ENCODE measurements at places on chromosomes 5 and 9. TPM values are rescaled to one million over a fixed set of nuclear protein-coding genes. Genes with fewer than 3 reads are reported as not detected.

DNA sequence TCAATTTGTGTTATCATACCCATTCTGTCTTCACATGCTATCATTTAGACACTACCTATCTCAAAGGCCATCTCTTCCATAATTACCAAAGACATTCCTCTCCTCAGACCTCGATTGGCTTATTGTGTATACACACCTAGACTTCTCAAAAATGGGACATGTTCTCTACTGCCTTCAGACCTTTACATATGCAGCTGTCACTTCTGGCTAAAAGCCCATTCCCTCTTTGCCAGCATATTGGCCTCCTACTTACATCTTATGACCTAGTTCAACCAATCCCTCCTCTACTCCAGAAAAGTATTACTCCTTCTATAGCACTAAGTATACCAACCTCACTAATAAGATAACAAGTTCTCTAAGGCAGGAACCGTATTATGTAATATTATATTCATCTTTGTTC lies 84.4 kb downstream of the RAPGEF6 start:
- no peaks in the 10 kb centered on the region for H3K4me1 ChIP-seq
- H3K4me3 ChIP-seq: no peak overlapping the region
- H3K27me3 ChIP-seq: no peaks in the 10 kb centered on the region
- H3K36me3 ChIP-seq: no peaks in the 10 kb centered on the region
- DNase-seq: no peak

DNA sequence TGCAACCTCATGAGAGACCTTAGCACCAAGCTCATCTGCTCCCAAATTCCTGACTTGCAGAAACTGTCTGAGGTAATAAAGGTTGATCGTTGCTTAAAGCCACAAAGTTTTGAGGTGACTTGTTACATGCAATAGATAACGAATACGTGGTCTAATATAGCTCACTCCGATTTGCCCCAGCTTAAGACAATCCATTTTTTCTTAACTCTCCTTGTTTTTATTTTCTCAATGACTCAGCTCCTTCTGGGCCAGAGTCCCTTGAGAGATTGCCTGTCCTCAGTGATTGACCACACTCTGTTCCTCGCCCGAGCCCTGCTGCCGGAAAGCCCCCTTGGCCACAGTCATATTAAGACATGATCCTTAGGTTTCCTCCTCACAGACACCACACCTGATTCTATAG lies 63.7 kb upstream of the FANCC start:
- H3K27me3 ChIP-seq: no peaks in the 10 kb centered on the region
- H3K27ac ChIP-seq: no peak overlapping the region
- DNase-seq: no peak
- no peaks in the 10 kb centered on the region for H3K36me3 ChIP-seq

- no peak overlapping the region for H3K27ac ChIP-seq
- H3K36me3 ChIP-seq: no peaks in the 10 kb centered on the region
- no peak overlapping the region for H3K4me3 ChIP-seq
These were observed 37.8 kb downstream of the RABGAP1 start for GRCh38 chr9:122978601-122979000.

DNA sequence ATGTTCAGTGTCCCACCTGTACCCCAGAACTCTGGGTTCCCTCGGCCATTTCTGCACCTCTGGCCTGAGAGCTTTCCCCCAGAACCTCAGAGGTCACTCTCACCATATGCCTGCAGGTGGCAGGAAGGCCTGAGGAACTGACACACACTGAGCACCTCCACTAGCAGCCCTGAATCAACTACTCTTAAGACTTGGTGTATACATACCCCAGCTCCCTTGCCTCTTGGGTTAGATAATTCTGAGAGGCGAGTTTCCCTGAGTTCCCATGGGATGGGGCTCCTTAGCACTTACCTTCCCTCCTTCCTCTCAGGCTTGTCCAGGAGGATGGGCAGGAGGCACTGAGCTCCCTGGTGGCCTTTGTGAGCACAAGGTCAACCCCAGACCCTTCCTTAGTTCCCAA lies 86.1 kb downstream of the HSD17B3 start:
- H3K27ac ChIP-seq: no peak overlapping the region
- no peaks in the 10 kb centered on the region for H3K27me3 ChIP-seq
- peaks cover 27% of the 10 kb centered on the region for H3K4me1 ChIP-seq
- H3K4me3 ChIP-seq: no peak overlapping the region
- DNase-seq: no peak

DNA sequence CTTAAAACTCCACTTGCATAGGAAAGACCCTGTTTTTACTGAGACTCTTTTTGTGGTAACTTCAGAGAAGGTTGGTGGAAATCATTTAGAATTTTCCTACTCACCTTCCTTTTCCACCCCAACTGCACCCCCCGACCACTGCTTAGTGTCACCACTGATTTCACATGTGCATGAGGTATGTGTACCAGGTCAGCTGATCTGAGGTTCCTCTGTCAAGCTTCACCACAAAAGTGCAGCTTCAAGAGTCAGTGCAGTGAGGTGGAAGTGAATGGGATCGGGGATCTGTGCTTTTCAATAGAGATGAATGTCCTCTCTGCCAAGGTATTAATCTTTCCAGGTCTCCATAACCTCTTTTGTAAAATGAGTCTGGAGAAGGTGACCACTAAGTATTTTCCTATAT lies 260.5 kb upstream of the WWC1 start:
- no peak overlapping the region for H3K27ac ChIP-seq
- no peak overlapping the region for H3K4me3 ChIP-seq
- no peaks in the 10 kb centered on the region for H3K36me3 ChIP-seq

DNA sequence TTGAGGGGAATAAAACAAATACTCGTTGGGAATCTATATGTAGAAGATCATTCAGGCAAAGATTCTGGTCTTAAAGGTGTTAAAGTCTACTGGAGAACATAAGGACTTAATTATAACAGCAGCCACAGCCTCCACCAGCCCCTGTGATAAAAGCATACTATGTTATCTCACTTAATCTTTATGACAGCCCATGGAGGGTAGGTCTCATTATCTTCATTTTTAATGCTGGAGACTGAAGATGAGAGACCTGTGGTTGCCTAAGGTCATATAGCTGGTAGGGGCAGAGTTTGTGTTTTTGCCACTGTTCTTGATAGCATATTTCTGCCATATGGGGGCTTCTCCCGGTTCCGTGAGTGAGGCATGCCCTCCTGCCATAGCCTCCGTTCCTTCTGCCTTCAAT lies 88.7 kb downstream of the TRIO start:
- no peaks in the 10 kb centered on the region for H3K36me3 ChIP-seq
- H3K27me3 ChIP-seq: no peaks in the 10 kb centered on the region
- no peak for DNase-seq
- H3K4me3 ChIP-seq: no peak overlapping the region
- no peak overlapping the region for H3K27ac ChIP-seq

GRCh38 chr9:134575901-134576176 lies 65.8 kb upstream of the COL5A1 start:
- peaks cover 7% of the 10 kb centered on the region for H3K27me3 ChIP-seq
- no peak overlapping the region for H3K4me3 ChIP-seq
- H3K27ac ChIP-seq: no peak overlapping the region
- no peaks in the 10 kb centered on the region for H3K36me3 ChIP-seq
- DNase-seq: no peak
- H3K4me1 ChIP-seq: no peaks in the 10 kb centered on the region

DNA sequence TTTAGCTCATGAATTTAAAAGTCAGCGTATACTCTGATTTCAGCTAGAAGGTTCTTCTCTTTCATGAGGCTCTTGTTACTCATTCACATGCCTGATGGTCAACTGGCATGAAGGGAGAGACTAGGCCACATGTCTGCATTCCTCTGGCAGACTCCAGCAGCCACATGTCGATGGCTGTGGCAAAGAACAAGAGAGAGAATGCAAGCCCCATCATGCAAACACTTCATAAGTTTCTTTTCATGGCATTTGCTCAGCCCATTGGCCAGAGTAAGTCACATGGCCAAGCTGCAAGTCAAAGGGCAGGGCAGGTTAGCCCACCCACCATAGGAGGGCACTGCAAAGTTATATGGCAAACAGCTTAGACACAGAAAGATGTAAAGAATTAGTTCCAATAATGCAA lies 5.4 kb downstream of the KCNV2 start:
- H3K27me3 ChIP-seq: no peaks in the 10 kb centered on the region
- H3K27ac ChIP-seq: no peak overlapping the region
- H3K4me1 ChIP-seq: peaks cover 15% of the 10 kb centered on the region
- DNase-seq: no peak
- H3K36me3 ChIP-seq: no peaks in the 10 kb centered on the region

- no peak for DNase-seq
- no peak overlapping the region for H3K27ac ChIP-seq
- H3K4me1 ChIP-seq: no peaks in the 10 kb centered on the region
- no peaks in the 10 kb centered on the region for H3K27me3 ChIP-seq
- H3K4me3 ChIP-seq: no peak overlapping the region
These were observed 141.5 kb upstream of the NR4A3 start for GRCh38 chr9:99680191-99680590.

GRCh38 chr9:81825846-81826516 lies 102.2 kb upstream of the SPATA31D4 start:
- H3K27ac ChIP-seq: no peak overlapping the region
- no peak for DNase-seq
- H3K36me3 ChIP-seq: no peaks in the 10 kb centered on the region
- no peak overlapping the region for H3K4me3 ChIP-seq

DNA sequence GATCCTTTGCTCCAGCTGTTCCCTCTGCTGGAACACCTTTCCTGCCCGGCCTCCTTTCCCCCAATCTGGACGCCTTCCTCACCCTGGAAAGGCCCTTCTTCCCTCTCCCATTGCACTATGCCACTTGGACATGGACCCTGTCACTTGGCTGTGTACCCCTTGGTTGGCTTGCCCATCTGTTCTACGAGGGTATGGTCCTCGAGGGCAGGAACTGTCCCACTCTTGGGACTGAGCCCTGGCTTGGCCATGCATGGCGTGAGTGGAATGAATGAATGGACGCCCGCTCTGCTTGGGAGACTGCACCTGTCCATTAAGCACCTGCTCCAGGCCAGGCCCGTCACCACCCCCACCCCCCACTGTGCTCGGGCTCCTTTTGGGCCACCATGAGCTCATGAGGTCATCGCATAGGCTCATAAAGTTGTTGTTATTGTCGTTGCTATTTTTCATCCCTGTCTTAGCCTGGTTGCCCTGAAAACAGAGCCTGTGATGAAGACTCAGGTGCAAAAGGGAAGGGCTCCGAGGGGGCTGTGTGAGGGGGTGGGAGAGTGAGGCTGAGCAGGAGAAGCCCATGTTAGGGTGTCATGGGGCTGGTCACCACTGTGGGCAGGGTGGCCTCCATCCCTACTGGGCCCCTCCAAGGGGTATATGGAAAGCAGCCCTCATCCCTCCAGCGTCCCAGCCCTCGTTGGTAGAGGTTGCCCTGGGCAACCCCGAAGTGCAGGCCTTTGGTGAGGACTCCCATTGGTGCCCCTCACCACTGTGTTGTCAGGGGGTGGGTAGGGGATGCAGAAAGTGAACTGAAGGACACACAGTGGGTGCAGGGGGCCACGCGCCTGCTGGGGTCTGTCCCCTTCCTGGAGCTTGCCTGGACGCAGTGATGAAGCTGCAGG lies 57.2 kb upstream of the IER5L start:
- no peaks in the 10 kb centered on the region for H3K36me3 ChIP-seq
- DNase-seq: no peak
- no peak overlapping the region for H3K4me3 ChIP-seq
- no peaks in the 10 kb centered on the region for H3K27me3 ChIP-seq
- H3K27ac ChIP-seq: no peak overlapping the region
- H3K4me1 ChIP-seq: no peaks in the 10 kb centered on the region

- H3K27ac ChIP-seq: no peak overlapping the region
- H3K36me3 ChIP-seq: no peaks in the 10 kb centered on the region
- H3K4me1 ChIP-seq: peaks cover 16% of the 10 kb centered on the region
- H3K27me3 ChIP-seq: no peaks in the 10 kb centered on the region
These were observed 41.7 kb upstream of the GLDC start for GRCh38 chr9:6687180-6687579.

GRCh38 chr9:14096258-14096922 lies 217.6 kb downstream of the NFIB start:
- H3K27ac ChIP-seq: peak overlapping the region; percentile 90
- H3K27me3 ChIP-seq: no peaks in the 10 kb centered on the region
- no peak overlapping the region for H3K4me3 ChIP-seq
- peaks cover 27% of the 10 kb centered on the region for H3K4me1 ChIP-seq
- peak; percentile 63 for DNase-seq

GRCh38 chr5:3351581-3352442 lies 243.8 kb upstream of the IRX1 start:
- H3K27me3 ChIP-seq: no peaks in the 10 kb centered on the region
- H3K4me1 ChIP-seq: no peaks in the 10 kb centered on the region
- no peaks in the 10 kb centered on the region for H3K36me3 ChIP-seq
- H3K4me3 ChIP-seq: no peak overlapping the region

GRCh38 chr9:133448487-133448972 lies 11.2 kb upstream of the CACFD1 start:
- H3K36me3 ChIP-seq: no peaks in the 10 kb centered on the region
- H3K27ac ChIP-seq: peak overlapping the region; percentile 73
- peaks cover 3% of the 10 kb centered on the region for H3K4me1 ChIP-seq
- DNase-seq: no peak

NUDT12 gene
- total RNA-seq: 20.8 TPM

DNM1 gene
- 29.0 TPM for total RNA-seq

SPINK13 gene
- total RNA-seq: 5.7 TPM

SLC36A3 gene
- not detected for total RNA-seq

MLANA gene
- not detected for total RNA-seq

All from body of pancreas (tissue), 4 donors.